ENCODE measurements at places on chromosomes 11 and 22.
A peak's percentile ranks its signal among the peaks of the same experiment; 100 is the strongest.

GRCh38 chr11:18243783-18244362 lies 4.6 kb downstream of the SAA2 start:
- peak; percentile 25 for DNase-seq

DNA sequence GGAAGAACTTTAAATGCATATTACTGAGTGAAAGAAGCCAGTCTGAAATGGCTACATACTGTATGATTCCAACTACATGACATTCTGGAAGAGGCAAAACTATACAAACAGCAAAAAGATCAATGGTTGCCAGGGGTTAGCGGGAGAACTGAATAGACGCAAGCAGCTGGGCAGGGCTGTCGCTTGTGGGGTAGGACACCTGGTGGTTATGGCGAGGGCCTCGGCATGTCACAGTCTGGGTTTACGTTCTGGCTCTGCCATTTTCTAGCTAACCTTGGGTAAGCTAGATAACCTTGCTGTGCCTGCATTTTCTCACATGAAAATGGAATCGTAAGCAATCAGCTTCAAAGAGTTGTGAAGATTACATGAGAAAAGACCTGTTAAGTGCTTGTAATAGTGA lies 55.2 kb upstream of the SYT13 start:
- DNase-seq = no peak

DNA sequence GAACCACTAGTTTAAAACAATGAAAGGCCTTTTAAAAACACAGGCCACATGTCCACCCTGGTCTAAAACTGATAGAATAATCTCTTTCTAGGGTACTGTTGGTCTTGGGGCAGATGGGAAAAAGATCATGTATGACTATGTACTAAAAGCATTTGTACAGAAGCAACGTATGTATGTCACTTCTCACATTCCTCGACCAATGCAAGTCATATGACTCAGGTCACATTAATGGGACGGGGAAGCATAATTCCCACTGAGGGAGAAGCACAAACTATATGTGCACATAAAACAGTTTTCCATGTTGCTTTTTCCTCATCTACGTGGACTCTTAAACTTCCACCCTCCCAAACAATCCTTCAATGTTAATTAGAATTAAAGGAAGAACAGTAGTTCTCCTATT lies 32.2 kb upstream of the GAB2 start:
- no peak for DNase-seq

DNA sequence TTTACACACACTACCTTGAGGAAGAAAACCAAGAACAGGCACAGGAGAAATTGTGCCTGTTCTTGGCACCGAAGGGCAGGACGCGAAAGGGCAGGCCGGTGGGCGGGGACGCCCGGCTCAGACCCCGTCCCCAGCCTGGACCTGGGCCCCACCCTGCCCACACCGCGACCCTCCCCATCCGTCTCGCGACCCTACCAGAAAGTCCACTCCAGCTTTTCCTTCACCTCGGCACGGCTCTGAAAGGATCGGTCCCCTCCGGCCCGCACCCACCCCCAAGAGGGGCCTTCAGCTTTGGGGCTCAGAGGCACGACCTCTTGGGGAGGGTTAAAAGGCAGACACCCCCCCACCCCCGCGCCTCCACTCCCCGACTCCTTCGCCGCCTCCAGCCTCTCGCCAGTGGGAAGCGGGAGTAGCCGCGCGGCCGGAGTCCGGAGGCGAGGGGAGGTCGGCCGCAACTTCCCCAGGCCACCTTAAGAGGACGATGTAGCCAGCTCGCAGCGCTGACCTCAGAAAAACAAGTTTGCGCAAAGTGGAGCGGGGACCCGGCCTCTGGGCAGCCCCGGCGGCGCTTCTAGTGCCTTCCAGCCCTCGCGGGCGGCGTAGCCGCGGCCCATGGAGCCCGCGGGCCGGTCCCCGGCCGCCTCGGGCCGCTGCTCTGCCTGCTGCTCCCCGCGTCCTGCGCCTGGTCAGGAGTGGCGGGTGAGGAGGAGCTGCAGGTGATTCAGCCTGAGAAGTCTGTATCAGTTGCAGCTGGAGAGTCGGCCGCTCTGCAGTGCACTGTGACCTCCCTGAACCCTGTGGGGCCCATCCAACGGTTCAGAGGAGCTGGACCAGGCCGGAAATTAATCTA lies 4.4 kb downstream of the SEC14L6 start:
- DNase-seq = no peak

DNA sequence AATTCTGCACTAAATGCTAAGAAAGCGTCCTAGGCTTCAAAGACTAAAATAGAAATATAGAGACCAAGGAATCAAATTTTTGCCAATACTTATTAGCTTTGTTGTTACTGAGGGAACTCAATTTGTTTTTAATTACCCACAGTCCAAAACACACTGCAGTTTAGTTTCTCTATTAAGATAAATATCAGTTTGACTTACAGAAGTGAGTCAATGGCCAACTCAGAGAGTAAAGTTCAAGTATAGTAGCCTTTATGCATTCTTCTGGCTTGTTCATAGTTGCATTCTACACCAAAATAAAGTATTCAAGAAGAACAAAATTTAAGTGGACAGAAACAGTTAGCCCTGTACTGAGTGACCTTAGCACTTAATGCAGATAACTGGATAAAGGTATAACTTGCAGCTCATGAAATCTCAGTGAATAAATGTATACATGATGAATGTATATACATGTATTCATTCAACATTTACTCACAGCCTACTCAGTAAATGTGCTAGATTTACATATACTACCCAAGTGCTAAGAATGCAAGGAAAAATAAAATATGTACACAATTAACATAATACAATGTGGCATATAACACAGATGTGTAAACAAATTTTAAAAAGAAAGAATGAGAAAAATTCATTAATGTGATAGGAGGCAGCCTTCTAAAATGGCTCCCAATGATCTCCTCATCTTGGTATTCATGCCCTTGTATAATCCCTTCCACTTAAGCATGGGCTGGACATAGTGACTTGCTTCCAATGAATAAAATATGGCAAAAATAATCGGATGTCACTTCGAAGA lies 9.7 kb upstream of the RNF141 start:
- DNase-seq = no peak

DNA sequence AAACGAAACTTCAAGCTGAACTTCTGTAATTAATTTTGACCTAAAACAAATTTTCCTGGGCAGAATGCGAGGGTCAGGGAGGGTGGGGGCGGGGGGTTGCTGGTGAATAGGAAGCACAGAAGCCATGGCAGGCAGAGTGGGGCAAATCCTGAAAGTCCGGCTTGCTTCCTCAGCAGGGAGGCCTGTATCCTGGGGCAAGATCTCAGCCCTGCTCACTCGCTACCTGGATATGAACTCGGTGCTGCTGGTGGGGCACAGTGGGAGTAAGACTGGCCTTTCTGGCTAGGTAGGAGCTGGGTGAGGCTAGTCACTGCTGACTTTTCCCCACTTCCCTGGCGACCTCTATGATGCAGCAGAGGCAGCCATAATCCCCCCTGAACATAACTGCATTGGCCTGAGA lies 168.9 kb upstream of the CHORDC1 start:
- no peak for DNase-seq

DNA sequence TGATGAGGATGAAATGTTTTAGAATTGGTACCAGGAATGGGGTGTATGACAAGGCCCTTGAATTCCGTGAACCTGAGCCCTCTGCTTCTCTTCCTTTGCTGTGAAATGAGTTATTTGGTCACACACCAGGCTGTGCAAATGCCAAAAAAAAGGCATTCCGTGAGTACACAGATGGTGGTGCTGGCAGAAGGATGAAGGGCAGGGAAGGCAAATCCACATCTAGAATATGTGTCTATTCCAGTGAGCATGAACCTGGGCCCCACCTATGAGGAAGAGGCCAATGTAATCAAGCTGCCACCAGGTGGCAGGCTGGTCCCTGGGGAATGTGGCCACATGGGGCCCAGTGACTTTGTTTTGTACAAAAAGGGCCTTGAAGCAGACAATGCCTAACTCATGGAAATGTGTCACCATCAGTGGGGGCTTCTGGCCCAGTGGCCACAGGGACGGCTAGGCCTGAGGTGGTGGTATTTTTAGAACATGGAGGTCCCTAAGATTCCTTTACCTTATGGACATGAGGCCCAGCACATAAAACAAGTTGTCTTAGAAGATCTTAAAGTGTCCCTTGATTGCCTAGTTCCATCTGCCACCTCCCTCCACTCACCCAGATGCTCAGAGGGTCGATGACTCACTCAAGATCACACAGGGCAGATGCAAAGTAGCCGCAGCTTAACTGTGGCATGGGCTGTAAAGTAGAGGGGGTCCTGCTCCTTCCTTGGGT lies 3.9 kb upstream of the RNF215 start:
- peak; percentile 48 for DNase-seq

DNA sequence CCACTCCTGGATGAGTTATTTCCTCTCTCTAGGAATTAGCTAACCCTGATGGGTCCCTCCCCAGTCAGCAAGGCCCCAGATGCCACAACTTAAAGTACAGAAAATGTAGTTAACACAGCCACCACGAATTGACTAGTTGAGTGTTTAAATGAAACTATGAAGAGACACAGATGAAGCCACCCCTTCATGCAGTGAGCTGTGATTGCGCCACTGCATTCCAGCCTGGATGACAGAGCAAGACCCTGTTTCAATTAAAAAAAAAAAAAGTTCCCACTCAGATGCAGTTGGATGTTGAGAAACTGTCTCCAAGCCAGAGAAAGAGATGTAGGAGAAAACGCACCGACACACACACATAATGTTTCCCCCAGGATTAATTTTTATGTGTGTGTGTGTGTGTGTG lies 53.3 kb downstream of the SCN3B start:
- no peak for DNase-seq

DNA sequence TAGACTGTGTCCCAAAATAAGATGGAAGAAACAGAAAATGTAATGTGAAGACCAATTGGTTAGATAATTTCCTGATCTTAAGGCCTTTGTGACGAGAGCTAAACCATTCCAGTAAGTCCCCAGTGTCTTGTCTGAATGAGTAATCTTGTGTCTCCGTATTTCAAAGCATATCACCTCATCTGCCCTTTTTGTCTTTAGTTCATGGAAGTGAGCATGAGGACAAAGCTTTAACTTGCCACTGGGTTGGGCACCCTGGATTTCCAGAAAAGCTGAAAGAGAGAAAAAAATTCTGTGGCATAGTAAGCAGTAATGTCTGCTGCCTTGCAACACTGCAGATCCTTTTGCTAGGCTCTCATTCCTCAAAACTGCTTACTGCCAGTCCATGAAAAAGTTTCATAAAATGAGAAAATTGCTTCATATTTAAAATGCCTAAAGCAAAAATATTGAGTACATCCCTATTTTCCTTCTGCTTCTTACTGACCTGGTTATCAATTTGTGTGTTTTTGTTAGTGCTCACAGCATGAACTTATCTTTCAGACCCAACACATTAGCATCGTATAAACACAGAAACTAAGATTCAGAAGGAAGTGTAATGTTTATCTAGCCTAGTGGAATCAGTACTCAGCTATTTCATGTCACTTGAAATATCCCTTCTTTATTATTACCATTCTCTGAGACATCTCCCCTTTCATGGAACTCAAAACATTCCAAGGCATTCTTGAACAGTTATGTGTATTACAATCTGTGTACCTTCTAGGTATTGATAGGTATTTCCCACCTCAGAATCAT lies 5.3 kb downstream of the CASP12 start:
- no peak for DNase-seq

DNA sequence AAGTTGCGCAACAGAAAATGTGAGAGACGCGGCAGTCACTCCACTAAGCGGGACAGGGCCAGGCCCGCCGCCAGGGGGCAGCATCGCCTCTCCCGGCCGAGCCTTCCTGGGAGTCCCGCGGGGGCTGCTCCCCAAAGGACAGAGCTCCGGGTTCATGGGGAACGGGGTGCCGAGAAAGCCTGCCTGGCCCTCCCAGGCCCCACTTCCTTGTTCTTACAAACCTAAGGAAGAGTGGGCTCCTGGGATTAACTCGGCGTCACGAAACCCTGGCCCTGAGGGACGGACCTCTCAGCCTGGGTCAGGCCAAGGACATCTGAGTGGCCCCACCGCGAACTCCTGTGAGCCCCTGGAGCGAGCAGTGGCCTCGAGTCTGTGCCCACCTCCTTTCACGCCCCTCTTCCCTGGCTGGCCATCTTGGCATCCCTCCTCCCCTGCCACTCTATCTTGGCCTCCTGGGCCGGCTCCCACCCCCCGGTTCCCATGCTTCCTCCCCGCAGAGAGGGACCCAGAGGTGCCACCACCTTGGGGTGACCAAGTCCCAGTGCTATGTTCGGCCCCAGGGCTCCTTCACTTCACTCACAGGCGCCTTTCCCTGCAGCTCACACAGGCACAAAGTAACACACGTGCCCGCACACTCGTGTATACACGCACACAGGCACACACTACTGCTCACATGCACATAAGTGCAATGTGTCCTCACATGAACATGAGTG lies 99.9 kb upstream of the FGF3 start:
- DNase-seq = peak; percentile 59

- DNase-seq = no peak
Observed at GRCh38 chr11:130179396-130180306, 20.1 kb downstream of the ST14 start.

Data from activated CD8-positive, alpha-beta memory T cell treated with anti-CD3 and anti-CD28 coated beads for 1 hour (primary cell).